AG10803 (cell line): ENCODE measurements at places on chromosomes 4 and X.
A peak's percentile ranks its signal among the peaks of the same experiment; 100 is the strongest.

- DNase-seq: no peak
Measured at GRCh38 chrX:134552351-134552750, 92.4 kb downstream of the HPRT1 start.

DNA sequence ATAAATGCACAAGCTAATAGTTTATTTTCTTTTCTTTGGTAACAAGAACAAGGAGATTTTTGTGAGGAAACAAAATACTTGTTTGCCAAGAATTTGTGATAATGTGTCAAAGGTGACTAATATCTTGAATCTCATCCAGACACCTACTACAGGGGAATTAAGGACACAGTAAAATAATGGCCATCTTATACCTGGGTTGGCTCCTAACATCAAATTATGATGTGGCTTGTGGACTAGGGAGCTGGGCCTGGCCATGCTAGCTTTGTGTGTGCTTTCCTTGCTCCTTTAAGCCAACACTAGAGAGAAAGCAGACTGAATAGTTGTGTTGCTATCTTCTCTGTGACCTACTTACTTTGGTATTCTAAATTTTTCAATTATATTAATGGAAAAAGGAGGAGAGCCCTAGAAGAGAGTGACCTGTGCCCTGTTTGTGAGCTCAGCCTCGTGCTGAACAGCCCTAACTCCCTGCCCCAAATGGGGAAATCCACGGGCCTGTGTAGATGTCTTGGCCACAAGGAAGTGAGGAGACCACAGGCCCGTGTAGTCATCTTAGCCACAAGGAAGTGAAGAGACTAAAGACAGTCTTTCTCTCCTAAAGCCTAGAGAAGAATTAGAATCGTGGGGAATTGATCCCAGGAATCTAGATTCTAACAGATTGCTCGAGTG lies 23.3 kb downstream of the ARHGAP24 start:
- peak; percentile 91 for DNase-seq

DNA sequence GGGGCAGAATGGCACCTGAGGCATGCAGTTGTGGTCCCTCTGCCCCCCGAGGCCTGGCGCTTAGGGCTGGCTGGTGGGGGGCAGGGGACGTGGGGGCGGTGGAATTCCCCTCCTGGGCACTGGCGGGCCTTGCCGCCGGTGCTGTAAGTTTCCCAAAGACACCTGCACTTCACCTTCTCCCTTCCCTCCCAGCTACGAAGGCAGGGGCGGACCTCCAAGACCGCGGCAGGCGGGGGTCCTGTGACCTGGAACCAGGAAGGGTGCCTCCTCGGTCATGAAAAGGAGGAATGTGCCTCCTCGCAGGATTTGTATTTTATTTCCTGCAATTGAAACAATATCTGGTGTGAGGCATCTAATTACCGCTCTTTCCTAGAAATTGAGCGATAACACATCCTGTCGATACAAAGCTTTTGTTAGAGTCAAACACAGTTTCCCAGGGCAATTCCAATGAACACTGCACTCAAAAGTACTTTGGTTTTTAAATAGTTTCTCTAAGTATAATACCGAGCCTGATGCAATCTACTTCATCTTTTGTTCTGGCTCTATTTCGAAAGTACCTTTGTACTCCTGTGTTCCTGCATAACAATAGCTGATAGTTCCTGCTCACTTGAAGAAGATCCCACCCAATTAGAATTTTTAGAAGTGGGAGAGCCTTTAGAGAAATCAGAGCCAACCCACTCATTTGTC lies 12.3 kb upstream of the ADRA2C start:
- no peak for DNase-seq

DNA sequence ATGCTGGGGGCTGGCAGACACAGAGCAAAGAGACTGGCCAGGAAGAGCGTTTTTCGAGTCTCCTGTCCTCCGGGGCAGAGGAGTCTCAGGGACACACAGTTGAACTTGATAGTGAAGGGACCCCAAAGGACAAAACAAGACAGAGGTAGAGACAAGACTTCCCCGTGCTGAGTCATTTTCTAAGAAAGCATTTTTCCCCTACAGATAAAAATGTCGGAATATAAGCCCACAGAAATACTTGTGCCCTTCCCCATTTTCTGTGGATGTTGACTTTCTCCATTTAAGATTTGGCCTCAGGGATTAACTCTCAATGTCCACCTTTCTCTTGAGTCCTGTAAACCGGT lies 523 bp upstream of the BTK start:
- DNase-seq: no peak

DNA sequence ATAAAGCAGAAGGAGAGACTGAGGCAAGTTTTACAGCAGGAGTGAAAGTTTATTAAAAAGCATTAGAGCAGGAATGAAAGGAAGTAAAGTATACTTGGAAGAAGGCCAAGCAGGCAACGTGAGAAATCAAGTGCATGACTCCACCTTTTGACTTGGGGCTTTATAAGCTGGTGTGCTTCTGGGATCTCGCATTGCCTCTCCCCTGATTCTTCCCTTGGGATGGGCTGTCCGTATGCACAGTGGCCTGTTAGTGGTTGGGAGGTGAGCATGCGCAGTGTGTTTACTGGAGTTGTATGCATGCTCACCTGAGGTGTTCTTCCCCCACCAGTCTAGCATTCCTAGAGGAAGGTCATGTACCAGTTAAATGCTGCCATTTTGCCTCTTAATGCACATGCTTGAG lies 29.1 kb upstream of the C1QTNF7 start:
- DNase-seq: no peak

DNA sequence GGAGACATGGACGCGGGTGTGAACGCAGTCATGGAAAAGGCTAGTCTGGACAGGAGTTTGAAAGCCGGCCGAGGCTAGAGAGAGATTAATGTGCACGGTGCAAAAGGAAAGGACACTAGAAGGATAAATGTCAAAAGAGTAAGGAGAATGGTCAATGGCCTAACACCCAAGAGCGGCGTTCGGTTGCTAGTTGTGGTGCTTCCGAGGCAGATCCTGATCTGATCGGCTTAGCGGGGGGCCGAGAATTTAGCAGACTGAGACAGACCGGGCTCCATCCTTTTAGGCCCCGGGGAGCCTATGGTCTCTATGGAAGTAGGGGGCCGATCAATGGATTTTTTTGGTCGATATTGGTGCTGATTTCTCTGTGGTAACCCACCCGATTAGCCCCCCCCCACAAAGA lies 6.9 kb downstream of the GAGE10 start:
- no peak for DNase-seq

GRCh38 chrX:12497832-12498591 lies 293.2 kb upstream of the PRPS2 start:
- no peak for DNase-seq

DNA sequence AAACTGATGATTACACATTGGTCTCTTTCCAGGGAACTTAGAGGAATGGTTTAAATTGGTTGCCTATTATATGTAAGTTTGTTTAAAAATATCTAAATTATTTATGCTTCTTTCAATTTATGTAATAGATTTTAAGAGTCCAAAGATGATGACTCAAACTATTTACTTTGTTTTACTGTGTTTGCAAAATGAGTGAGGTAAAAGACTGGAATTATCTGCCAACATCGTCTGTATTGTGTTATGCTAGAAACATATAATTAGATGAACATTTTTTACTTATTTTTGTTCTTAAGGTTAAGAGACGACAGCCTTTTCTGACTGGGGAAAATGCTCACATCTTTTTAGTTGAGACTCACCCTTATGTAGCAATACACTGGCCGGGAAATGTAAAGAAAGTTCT lies 51.1 kb upstream of the SYTL5 start:
- no peak for DNase-seq

- DNase-seq: no peak
Measured at GRCh38 chr4:24637173-24637572, 52.8 kb upstream of the DHX15 start.

GRCh38 chr4:158850800-158851644 lies 82.2 kb downstream of the FNIP2 start:
- DNase-seq: peak; percentile 53

DNA sequence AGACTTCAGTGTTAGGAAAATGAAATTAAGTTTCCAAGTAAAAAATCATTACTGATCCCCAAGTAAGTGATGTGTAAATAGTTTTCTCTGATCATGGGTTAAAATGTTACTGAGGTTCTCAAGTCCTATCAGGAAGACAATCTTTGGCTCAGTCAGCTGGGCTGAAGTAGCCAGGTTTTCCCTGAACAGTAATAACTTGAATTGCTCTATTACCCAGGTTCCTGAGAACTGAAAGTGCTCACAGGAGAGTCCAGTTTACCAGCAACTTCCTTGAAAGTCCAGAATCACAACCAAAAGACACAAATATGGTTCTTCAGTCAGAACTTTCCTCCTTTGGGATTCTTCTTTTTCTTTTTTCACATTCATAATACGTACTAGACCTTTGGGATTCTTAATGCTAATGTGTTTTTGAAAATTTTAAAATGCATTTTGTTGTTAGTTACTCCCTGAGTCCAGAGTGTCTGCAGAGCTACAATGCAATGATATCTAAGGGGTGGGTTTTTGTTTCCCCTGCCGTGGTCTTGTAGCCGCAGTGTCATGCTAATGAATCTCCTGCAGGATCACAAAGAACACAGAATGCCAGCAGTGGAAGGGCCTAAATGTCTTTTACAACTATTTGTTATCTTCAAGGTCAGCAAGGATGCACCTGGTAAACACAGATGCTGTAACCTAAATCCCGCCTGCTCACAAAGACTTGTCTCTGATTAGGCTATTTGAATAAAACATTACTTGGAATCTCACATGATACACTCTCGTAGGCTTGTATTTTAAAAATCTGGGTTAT lies 439.8 kb upstream of the NR3C2 start:
- no peak for DNase-seq

DNA sequence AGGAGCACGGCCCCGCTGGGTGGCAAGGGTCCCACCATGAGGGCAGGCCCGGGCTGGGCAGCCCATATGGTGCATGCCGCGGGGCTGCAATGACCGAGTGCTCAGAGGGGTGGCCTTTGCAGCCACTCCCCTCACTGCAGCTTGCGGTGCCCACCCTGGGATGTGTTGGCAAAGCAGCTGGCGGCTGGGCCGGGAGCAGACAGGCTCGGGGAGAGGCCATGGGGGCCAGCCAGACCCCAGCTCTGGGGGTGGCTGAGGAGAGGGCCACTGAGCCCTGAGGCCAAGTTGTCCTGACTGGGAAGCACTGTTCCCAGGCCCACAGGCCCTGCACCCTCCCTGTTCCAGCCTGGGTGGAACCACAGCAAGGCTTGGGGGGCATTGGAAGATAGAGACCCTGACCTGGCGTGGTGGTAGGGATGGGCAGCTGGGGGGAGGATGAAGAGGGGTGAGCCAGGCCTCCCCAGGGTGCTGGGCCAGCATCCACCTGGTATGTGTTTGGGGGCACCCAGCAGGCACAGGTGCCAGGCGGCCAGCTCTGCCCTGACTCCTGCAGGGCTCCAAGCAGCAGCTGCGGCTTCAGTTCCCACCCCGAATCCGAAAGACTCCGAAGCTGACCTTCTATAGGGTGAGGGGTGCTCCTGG lies 18.4 kb upstream of the RNF4 start:
- DNase-seq: no peak

DNA sequence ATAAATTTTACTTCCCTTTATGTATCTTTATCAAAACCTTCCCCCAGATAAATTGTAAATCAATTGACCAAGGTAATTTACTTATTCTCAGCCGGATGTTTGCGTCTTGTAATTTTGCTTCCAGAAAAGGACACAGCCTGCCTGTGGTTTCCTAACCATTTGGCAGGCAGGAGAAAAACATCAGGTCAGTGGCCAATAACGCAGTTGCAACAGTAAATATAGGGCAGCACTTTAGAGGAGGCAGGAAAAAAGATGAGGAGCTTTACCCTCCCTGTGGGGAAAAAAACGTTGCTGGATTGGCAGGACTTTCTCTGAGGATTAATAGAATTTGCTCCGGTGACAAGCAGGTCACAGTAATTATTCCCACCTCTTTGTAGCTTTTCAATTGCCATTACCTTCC lies 2618.1 kb downstream of the ARAP2 start:
- no peak for DNase-seq

DNA sequence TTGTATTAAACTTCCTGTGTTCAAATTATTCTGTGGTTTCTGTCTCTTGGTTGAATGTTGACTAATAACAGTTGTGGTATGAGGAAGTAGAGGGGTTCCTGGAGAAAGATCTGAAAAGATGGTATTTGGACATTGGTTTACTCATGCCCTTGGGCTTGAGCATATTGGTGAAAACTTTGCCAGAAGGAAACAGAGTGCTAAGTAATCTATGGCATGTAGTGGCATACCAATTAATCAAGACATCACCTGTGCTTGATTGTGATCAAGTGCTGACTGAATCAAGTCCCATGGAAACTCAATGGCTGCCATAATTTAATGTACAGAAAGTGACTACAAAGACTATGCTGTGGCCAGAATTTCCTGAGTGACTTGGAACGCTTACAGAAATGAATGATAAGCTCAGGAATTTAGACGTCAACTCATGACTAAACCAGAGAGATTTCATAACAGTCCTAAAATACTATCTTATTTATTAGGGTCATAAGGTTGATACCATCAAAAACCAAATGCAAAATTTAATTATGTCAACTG lies 2062.9 kb downstream of the ARAP2 start:
- DNase-seq: peak; percentile 90

GRCh38 chrX:124010157-124010556 lies 48.7 kb downstream of the STAG2 start:
- no peak for DNase-seq

GRCh38 chrX:13903405-13903804 lies 86.5 kb upstream of the GPM6B start:
- DNase-seq: no peak

DNA sequence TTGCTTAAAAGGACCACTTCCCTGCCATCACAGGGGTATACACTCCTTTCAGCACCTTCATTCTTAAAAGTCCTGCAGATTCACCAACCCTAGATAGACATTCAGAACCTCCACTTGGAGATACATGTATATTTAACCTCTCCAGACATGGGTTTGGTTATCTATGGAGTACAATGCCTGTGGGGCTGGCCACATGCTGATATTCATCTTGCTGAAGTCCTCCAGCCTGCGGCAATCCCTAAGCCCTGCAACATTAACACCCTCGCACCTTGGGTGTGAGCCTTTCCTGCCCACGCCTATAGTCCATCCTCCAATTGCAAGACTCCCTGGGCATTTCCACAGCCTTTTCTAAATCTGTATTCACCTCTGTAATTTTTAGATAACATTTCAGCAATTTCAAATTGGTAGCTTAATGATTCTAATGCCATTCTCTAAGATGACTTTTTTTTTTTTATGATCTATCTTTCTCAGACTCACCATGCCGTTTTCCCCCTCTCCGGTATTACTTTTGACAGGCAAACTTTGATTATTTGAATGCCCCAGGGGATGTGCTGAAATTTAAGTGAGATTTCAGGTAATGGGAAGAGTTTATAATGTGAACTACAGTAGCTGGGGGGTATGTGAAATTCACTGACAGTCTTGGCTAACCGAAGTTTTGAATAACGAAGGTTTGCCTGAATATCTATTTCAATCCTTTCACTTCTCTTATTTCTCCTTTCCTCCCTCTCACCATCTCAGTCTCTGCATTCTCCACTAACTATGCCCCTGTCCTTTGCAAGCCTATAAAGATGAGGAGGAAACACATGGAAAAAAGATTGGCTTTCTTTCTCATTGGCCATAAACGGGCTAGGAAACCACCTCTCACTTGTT lies 24.1 kb downstream of the CCDC149 start:
- DNase-seq: no peak

GRCh38 chr4:11446155-11446811 lies 17.6 kb upstream of the HS3ST1 start:
- no peak for DNase-seq
